T-cell (primary cell): ENCODE measurements at places on chromosomes 16 and 17.

DNA sequence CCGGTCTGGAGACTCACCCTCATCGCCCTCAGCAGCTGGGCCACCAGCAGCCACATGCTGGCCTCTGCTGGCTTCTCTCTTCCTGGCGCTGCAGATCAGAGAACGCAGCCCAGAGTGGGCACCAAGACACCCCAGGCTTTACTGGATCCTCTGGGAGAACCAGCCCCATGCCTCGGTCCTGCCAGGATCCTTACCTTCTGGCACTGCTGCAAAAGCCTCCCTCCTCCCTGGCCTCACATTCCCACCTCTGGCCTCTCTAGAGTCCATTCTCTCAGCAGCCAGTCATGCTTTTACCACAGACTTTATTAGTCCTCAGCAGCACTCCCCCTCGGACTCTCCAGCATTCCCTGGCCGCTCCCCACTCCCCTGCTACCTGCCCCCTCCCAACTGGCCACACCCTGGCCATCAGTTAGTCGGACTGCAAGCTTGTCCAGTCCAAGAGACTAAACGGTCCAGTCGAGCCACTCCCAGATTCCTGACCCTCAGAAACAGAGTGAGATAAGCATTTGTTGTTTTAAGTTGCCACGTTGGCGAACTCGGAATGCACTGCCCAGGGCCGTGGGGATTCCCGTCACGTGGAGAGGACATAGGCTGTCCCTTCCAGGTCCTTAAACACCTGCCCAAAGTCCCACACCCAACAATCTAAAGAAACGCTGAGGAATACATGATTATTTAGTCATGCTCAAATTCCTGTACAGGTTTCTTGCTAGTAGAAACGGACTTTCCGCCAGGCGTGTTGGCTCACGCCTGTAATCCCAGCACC, 5.9 kb upstream of the SPG7 start:
- peaks cover 17% of the 10 kb centered on the region for H3K4me1 ChIP-seq
- no peaks in the 10 kb centered on the region for H3K27me3 ChIP-seq
- H3K4me3 ChIP-seq: no peak overlapping the region
- no peaks in the 10 kb centered on the region for H3K36me3 ChIP-seq
- H3K27ac ChIP-seq: no peak overlapping the region

- no peak for DNase-seq
- no peak overlapping the region for H3K4me3 ChIP-seq
- no peaks in the 10 kb centered on the region for H3K36me3 ChIP-seq
- no peaks in the 10 kb centered on the region for H3K4me1 ChIP-seq
- H3K27ac ChIP-seq: no peak overlapping the region
- H3K27me3 ChIP-seq: no peaks in the 10 kb centered on the region
Measured at GRCh38 chr17:72646176-72646575, 446.3 kb downstream of the SLC39A11 start.

DNA sequence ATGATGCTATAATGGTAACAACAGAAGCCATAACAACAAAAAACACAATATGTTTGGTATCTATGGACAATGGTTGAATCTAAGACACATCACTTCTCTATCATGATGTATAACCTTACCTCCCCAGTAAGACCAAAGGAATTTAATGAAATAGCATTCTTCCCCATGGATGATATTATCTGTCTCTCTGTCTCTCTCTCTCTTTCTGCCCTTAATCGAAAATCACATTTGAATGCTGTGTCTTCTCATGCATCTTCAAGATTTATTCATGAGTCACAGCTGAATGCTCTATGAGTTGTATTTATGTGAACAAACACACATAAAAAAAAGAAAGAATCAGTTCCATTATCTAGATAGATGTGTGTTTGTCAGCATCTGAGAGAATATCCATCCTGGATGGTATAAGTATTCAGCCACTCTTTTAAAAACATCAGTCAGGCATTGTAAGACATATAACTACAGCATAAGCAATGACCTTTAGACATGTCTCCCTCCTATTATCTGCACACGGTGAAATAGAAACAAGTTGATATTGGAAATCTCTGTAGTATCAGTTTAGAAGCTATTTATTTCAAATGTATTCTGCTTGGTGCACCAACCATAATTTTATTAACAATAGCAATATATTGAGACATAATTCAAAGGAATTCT, 433.3 kb downstream of the TOX3 start:
- H3K27me3 ChIP-seq: no peaks in the 10 kb centered on the region
- no peaks in the 10 kb centered on the region for H3K4me1 ChIP-seq
- H3K36me3 ChIP-seq: no peaks in the 10 kb centered on the region
- no peak overlapping the region for H3K27ac ChIP-seq
- no peak overlapping the region for H3K4me3 ChIP-seq

GRCh38 chr16:11848842-11849241, 2.5 kb downstream of the RSL1D1 start:
- H3K27ac ChIP-seq: no peak overlapping the region
- no peaks in the 10 kb centered on the region for H3K27me3 ChIP-seq
- H3K36me3 ChIP-seq: peaks cover 53% of the 10 kb centered on the region
- H3K4me1 ChIP-seq: peaks cover 17% of the 10 kb centered on the region
- no peak overlapping the region for H3K4me3 ChIP-seq
- no peak for DNase-seq

DNA sequence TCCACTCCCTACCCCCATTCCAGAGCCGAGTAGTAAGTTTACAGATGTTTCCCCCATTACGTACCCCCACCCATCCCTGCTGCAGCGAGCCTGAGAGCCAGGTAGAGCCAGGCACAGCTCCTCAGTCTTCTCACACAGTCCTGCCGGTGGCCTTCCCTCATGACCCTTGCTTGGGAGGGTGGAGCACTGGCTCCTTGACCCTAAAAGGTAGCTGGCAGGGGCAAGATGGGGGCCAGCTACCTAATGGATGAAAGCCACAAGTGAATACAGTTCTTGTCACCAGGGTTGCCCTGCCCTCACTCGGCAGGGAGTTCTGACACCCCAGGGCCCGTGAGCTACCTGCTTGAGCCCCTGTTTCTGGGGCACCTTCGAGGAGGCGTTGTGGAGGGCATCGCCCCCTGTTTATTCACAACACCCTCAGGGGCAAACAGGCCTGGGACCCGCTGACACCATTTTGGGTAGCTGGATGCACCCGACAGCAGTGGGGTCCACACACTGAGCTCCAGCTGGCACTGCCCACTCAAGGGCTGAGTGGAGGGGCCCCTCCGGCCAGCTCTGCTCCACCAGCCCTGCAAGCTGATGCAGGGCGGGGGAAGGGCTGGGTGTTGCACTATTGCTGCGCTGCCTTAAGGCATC, 22.2 kb downstream of the ADAM11 start:
- H3K4me3 ChIP-seq: no peak overlapping the region
- H3K27ac ChIP-seq: no peak overlapping the region
- H3K36me3 ChIP-seq: no peaks in the 10 kb centered on the region
- peaks cover 20% of the 10 kb centered on the region for H3K4me1 ChIP-seq

- peaks cover 63% of the 10 kb centered on the region for H3K27me3 ChIP-seq
- H3K27ac ChIP-seq: no peak overlapping the region
- no peaks in the 10 kb centered on the region for H3K36me3 ChIP-seq
- peak overlapping the region; percentile 20 for H3K4me3 ChIP-seq
- no peaks in the 10 kb centered on the region for H3K4me1 ChIP-seq
- no peak for DNase-seq
Measured at GRCh38 chr16:31215287-31216162, 1.4 kb downstream of the PYDC1 start.
